Fibroblast of pulmonary artery (primary cell): ENCODE measurements at places on chromosomes 1 and 21.

DNA sequence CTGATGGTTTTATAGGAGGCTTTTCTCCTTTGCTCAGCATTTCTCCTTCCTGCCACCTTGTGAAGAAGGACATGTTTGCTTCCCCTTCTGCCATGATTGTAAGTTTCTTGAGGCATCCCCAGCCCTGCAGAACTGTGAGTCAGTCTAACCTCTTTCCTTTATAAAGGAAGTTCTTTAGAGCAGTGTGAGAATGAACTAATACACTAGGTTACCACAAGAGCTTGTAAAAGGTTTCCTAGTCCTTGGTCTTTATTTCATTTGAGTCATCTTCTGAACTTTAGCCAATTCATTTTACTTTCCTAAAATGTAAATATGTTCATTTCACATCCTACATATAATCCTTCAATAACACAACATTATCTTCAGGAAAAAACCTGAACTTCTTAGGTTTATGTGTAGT, 365.3 kb downstream of the HHIPL2 start:
- DNase-seq, result no peak

DNA sequence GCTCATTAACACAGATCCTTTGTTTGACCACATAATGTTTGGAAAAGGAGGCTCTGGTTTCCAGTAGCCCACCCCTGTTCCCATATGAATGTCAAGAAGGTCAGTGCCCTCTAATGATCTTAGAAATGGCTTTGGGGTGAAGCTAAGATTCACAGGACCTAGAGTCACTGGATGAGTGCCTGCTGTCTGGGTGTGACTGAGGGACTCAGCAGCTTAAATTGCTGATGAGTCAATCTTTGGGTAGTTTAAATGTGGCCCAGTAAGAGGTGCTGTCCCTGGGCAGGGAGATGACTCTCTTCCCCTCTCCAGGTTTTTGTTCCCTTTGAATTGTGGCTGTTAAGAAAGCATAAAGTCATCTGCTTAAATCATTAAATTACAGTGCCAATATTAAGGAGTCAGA, 50.6 kb downstream of the L1TD1 start:
- no peak for DNase-seq

- no peak for DNase-seq
These were observed 90.5 kb upstream of the TTC34 start for GRCh38 chr1:2891923-2892448.

GRCh38 chr1:61173118-61173517, 90.8 kb downstream of the NFIA start:
- no peak for DNase-seq

- peak; percentile 62 for DNase-seq
These were observed 65.8 kb upstream of the DIP2A start for GRCh38 chr21:46392921-46393320.

- peak; percentile 79 for DNase-seq
These were observed 46.9 kb downstream of the ARHGEF10L start for GRCh38 chr1:17586172-17586964.
